NCI-H510A treated with DMSO at 0.1 percent for 48 hours (cell line): ENCODE measurements at places on chromosomes 3 and 15.

- no peak for DNase-seq
These were observed 398.7 kb downstream of the SHQ1 start for GRCh38 chr3:72449551-72449950.

DNA sequence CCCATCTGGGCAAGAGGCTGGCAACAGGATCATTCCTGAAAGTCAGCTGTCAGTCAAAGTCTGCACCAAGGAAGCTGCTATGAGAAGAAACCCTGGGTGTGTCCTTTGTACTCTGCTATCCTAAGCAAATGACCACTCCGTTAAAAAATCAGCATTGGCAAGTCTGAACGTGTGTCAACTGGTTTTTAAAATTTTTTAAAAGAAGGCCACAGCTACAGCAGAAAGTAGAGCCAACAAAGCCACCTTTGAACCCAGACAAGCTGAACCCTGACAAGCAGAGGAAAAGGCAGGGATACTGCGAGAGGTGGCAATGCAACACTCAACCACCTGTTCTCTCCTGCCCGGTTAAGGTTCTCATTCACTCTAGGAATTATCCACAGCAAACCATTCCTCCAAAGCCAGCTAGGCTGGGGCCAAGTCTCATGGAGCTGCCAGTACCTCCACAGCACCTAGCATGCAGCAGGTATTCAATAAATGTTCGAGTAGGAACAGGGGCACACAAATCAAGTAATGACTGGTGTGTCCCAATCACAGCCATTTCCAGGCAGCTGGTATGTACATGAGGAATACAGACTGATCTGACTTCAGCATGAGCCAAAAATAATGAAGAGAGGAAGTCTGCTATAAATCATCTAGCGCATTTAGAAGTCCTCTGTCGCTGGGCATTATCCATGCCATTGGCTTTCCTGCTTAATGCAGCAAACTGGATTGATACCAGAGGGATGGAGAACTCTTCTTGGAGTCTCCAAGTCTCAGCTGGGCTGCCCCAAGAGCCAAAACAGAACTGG lies 76.0 kb downstream of the ADCY5 start:
- DNase-seq, result no peak

GRCh38 chr3:189171707-189172106 lies at the start of gene TPRG1:
TPRG1 (plus strand) TSS chr3:189171971; CDS start chr3:189207385, 35,414 bp downstream.
- no peak for DNase-seq

GRCh38 chr3:57746156-57747010 lies 9.7 kb upstream of the SLMAP start:
- no peak for DNase-seq

- DNase-seq, result no peak
These were observed 519.3 kb upstream of the ARPP21 start for GRCh38 chr3:35120026-35120425.

DNA sequence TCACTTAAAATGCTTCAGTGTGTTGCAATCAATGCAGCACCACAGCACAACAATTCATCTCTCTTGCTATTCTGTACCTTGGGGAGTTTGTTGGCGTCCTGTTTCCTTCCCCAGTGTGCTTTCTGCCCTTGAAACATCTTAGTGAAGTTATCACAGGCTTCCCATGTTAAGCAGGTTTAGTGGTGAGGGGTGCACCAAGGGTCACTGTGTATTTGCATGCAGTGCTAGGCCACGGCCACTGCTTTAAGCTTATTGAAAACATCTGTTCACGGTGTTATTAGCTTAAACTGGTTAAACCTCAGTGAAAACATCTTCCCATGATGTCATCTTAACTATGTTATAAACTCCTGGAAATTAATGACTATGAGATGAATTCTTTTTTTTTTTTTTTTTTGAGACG lies 217.3 kb upstream of the GOLIM4 start:
- DNase-seq, result no peak

DNA sequence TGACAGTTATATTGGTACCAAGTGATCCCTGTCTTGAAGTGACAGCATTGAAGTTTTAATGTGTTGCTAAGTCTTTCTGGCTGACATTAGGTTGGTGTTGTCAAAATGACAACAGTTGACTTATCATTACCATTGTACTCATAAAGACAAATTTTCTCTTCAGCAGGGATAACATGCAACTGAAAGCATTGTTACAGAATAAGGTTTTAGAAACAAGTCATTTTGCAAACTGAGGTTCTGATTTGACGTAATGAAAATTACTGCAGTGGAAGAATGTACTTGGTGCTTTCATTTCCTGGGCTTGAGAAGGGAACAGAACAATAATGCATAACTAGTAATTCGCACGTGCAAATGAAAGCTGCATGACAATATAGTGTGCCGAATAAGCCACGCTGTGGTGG lies 75.1 kb downstream of the MOBP start:
- no peak for DNase-seq

DNA sequence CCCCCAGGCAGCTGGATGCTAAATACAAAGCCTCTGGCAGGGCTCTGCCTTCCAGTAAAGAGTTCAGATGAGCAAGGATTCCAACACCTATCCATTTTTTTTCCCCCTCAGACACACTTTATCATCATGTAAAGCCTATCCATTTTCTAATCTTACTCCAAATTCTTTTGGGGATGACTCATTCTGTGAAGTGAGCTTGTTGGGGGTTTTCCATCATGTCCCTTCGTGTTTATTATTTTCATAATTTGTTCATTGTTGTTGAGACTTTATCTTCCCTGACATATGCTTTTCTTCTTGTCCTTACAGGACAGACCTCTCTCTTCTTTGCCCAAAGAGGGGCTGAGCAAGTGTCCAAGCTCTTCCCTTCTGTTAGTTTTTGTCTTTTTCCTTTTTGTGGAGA lies 34.7 kb upstream of the SH3BP5 start:
- DNase-seq, result no peak

DNA sequence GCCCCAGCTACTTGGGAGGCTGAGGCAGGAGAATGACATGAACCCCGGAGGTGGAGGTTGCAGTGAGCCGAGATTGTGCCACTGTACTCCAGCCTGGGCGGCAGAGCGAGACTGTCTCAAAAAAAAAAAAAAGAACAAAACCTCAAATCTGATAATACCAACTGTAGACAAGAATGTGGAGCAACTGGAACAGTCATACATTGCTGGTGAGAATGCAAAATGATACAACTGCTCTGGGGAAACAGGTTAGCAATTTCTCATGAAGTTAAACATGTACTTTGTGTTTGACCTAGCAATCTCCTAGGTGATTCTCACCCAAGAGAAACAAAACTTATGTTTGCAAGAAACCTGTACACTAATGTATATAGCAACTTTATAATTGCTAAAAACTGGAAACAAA lies 4.4 kb upstream of the VHL start:
- no peak for DNase-seq

- DNase-seq, result no peak
These were observed 163.8 kb downstream of the EBLN2 start for GRCh38 chr3:73225146-73225855.

GRCh38 chr15:51203797-51204196 lies 109.1 kb upstream of the TNFAIP8L3 start:
- DNase-seq, result no peak

DNA sequence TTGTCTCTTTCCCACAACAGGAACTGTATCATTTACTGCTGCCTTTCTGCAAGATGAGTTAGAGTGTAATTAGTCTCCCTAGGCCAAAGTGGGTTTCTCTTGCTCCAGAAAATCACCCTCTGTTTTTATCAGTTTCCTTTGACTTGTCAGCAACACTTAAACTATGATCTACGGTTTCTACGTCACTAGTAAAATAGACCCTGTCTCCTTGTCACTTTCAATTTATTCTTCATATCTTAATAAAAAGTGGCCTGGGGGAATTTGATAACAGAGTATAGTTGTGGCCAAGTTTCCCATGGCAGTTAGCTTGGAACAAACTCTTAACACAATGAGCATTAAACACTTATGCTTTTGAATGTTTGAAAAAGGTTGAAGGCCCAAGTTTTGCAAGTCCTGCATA lies 79.6 kb downstream of the CGNL1 start:
- no peak for DNase-seq

DNA sequence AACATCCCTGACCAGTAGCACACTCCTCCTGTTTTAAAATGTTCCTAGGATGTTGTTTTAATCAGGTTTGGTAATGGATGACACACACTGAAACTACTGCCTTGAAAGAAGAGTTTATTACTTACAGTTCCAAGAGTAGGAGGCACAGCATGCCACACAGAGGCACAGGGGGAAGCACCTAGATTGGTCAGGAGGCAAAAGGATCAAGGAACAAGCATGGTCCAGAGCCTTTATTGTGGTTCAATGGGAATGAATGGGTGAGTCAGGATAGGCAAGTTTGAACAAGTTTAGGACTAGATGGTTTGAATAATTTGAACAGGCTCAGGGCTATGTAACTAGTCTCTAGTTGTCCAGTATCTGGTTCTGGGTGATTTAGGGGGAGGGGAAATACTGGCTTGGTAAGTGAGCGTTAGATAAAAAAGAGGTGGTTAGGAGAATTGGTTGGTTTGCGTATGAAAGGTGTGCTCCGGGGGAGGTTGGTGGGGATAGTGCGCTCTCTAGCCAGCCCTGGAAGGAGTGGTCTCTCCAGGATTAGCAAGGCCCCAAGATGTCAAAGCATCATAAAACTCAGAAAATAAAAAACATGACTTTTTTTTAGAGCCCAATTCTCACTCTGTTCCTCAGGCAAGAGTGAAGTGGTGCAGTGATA lies 35.1 kb downstream of the TMOD3 start:
- DNase-seq, result no peak

GRCh38 chr3:174958671-174959328 lies 99.7 kb downstream of the NAALADL2 start:
- no peak for DNase-seq

- DNase-seq, result no peak
These were observed 40.0 kb downstream of the ATP2C1 start for GRCh38 chr3:130933801-130934345.

GRCh38 chr3:22451501-22451900 lies 700.5 kb upstream of the ZNF385D start:
- DNase-seq, result no peak

DNA sequence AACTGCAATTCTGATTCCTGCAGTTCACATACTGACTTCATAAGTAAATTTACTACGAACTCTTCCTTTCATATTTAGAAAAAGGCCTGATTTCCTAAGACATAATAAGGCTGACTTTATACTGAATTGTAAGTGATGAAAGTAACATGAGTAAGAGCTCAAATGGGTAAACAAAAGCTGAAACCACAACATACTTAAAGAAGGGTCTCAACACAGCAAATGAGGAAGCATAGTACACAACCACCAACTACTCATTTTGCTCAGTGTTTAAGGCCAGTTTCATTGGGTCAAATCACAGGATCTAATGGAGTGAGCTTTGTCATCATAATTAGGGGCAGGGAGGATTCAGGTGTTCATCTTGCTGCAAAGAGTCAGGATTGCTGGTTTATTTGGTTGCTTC lies 81.4 kb downstream of the SETD2 start:
- DNase-seq, result no peak

- DNase-seq, result no peak
These were observed 54.8 kb upstream of the CHRNB4 start for GRCh38 chr15:78695854-78696253.

DNA sequence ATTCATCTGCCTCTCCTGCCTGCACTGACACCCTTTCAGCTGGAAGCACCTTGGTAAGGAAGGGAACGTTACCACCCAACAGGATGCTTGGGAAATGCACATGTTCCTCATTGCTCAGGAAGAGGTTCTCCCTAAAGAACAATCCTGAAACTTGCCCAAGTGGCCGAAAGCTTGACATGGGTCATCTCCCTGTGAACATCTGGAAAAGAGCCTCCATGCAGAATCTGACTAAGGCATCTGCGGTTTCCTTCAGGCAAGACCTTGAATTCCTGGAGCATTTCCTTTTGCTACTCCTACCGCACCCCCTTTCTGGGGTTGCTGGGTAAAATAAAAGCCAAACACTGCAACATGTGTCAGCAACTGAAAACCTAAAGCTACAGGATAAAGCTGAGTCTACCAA lies 68.7 kb upstream of the SNRK start:
- no peak for DNase-seq

- DNase-seq, result no peak
These were observed 53.7 kb downstream of the CCDC54 start for GRCh38 chr3:107430996-107431245.
